ENCODE measurements at places on chromosomes 7 and 10. TPM values are rescaled to one million over a fixed set of nuclear protein-coding genes. Genes with fewer than 3 reads are reported as not detected.

FAM20C gene
- polyA plus RNA-seq = 17.4 TPM

GDF10 gene
- polyA plus RNA-seq = 166 TPM

PLAC9 gene
- 59.4 TPM for polyA plus RNA-seq

TAS2R3 gene
- 2.0 TPM for polyA plus RNA-seq

DNA sequence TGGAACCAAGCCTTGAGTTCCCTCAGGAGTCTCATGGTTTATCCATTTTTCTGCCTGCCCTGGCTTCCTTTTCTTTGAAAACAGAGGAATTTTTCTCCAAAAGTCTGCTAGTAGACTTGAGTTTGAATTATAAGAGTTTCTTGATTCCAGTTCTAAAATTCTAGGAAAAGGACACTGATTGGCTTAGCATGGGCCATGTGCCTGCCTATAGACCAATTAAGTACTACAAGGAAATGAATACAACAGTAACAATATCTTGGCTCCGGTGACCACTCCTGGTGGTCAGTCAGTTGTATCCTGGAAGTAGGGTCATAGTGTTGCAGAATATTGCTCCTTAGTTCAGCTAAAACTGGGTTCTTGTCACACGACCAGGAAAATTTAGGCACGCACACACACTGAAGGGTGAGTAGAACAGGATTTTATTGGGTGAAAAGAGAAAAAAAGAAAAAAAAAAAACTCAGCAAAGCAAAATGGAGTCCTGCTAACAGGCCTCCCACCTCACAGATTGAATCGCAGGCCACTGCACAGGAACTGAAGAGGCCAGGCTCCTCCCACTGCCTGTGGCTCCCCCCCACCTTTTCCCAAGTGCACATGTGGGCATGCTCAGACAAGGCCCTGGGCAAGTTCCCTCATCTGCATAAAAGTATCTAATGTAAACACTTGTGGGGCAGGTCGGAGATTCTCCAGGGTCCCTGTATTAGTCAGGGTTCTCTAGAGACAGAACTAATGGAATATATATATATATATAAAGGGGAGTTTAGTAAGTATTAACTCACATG is 155.1 kb downstream of the LYZL1 start:
- DNase-seq = no peak

- DNase-seq = no peak
Observed at GRCh38 chr10:15188603-15189002, 20.1 kb upstream of the NMT2 start.

DNA sequence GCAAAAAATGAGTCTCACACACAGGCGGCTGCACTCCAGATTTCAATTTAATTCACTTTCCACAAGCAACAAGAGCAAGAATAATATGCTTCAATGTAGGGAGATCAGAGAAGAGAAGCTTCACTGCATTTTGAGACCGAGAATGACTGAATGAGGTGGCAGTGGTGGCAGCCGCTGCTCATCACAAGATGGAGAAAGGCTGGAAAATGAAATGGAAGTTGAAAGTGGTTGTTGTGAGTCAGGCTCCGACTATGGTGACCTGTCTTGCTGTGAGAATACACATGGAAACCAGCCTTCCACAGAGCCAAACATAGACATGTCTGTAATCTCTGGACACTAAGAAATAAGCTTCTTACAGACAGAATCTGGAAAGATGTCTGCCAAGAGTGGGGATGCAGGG is 499.6 kb upstream of the LRRN3 start:
- no peak for DNase-seq

DNA sequence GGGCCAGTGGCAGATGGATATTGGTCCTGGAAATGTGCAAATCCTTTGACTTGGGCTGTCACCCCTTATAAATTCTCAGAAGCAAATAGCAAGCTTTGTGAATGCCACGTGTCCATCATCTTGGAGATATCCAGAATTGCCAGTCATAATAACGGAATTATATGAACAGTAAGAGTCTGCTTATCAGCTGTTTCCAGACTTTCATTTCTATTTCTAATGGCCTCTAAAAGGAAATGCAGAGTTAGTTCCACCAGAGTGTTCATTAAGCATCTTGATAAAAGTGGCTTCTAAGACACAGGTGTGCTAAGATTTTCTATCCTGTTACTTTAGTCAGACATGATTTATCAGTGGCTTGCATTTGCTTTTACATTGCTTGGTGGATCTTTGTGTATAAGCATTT is 87.4 kb downstream of the RAMP3 start:
- DNase-seq = no peak

- DNase-seq = no peak
Observed at GRCh38 chr10:15540727-15541126, 169.6 kb upstream of the FAM171A1 start.
